ENCODE measurements at places on chromosomes 1 and 21.

- DNase-seq: peak; percentile 12
These were observed at the start of gene FOXD3 for GRCh38 chr1:63322114-63322943. Gene FOXD3 (plus strand): TSS chr1:63322567. CDS start chr1:63323059, 492 bp downstream.

DNA sequence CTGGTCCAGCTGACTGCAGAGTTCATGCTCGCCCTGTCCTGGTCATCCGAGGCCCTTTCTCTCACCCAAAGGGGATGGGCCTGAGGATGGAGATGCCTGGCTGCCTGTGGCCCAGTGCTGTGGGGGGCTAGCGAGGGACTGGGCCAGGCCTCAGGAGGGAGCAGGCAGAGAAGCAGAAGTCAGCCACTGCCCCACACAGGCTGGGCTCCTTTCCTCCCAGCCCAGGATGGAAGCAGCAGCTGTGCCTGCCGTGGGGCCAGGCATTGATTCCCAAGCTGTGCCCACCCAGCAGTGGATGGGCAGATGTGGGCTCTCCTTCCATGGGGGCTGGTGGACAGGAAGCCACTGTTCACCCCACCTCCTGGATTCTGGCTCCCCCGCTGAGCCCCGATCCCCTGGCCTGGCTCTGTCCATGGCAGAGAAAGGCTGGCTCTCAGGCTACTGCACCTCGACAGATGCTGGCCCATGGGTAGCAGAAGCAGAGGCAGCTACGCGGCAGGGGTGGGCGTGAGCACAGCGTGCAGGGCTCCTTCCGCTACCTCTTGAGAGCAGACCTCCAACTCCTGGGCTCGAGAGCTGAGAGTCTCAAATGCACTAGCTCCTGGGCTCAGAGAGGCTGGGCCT lies 24.6 kb downstream of the RUNX3 start:
- no peak for DNase-seq

GRCh38 chr21:25557180-25557579 lies 50.1 kb downstream of the MRPL39 start:
- DNase-seq: no peak

DNA sequence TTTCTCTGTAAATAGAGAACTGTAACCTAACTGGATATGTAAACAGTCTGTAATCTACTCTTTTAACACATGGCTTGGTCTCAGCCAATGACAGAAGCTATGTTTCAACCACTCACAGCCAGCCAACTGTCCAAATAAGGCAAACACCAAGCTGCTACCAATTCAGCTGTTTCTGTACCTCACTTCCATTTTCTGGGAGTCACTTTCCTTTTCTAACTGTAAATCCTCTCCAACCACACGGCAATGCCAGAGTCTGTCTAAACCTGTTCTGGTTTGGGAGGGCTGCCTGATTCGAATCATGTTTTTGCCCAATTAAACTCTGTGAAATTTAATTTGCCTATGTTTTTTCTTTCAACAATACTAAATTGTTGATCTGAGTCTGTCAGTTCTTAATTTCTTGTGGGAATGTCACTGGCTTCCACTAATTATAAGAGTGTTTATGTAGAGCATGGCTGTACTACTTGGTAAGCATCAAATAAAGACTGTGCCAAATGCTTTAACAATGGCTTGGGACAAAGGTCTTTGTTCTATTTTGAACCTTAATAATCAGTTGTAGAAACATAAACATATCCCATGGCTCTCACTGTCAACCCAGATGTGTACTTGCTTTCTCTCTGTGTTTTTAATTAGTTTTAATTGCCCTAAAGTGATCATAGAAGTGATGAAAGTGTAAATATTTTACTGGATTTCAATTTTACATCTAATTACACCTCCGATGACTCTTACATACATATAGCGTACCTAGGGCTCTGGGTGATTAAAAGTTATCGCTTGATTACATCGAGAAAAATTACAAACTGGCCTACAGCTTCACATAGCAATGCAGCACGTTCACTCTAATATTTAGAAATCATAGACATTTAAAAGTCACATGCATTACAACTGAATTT lies 1144.6 kb upstream of the TMPRSS15 start:
- no peak for DNase-seq

GRCh38 chr21:31927689-31928353 lies 55.0 kb downstream of the HUNK start:
- DNase-seq: no peak

GRCh38 chr1:69073176-69073575 lies 494.5 kb upstream of the LRRC7 start:
- DNase-seq: no peak

DNA sequence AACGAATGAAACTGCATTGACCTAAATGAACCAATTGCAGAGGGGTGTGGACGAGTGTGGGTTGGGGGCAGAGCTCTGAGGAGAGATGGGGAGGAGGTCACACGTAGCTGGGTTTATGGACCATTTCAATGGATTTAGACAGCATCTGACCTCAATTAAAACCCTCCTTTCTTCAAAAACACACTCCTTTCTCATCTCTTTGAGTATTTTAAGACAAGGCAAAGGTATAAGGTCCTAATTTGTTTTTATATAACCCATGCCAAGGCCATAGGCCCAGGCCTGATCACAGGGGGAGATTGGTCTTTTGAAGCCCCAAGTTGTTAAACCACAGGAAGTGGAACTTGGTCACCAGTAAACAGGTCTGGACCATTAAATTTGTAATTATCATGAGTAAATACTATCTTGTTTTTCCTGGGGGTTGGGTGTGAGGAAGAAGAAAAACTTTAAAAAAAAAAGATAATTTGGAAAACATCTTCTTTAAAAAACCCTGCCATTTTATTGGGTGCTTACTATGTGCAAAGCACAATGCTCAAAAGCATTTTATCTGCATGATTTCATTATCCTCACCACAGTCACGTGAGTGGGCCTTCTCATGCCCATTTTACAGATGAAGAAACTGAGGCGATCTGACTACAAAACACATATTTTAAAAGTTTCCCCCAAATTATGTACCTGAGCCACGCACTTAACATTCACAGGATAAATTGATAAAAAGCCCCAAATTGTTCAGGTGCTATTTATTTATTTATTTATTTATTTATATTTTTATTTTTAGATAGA lies 8.9 kb upstream of the INAVA start:
- DNase-seq: no peak

DNA sequence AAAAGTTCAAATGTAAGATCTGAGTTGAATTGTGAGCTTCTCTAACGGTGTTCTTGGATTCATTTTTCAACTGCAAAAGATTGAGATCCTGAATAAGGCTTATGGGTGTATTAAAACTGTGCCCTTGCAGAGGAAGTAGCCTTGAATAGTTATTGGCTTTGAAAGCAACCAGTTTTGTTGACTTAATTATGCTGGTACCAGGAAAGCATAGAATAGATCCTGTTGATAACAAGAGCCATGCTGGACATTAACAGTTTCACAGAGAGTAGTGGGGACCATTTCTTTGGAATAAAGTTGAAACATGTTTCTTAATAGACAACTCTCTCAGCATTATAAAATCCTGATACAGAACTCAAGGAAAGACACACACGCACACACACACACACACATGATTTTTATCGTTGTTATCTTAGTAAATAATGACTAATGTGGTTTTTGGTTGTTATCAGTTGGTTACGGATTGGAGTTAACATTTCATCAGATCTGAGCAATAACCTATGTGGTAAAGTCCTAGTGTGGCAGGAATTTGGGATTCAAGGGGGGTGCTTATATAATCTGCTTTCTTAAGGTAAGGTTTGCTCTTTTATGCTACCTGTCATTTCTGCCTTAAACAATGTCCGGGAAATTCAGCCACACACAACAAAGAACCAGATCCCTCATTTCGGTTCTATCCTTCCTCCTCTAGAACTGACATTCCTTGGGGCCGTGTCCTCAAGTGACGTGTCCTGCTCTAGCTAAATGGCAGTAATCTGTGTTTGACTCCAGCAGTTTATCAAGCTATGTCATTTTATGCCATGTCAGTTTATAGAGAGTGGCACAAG lies 330.9 kb downstream of the CHRM3 start:
- DNase-seq: peak; percentile 52

DNA sequence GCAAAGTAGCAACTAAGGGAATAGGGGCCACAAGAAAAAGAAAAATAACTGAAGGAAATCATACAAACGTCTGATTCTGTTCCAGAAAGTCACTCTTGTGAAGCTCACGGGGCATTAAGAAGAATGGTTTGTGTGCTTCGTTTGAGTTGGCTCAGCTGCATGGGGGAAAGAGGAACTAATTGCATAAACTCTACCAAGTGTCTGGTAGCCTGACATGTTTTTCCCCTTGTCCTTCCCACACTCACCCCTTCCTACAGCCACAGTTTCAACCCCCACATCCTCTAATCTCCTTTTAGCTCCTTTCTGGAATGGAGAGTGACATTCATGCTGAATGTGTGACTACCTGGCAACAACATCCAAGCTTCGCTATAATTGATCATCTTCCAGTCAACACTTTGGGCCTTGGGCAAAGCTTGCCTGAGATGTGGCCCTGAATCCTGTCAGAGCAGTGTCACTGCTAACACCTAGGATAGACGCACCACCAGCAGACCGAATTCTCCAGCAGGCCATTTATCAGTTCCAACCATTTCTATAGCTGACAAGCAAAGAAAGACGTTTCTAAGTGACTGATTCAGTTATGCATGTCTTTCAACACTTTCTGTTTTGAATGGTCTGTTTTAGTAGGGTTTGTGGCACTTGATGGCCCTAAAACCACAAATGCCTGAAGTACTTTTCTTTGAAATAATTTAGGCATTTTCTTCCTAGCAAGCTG lies 439.6 kb downstream of the TTLL7 start:
- DNase-seq: no peak

GRCh38 chr1:203632941-203633340 lies 6.3 kb downstream of the ATP2B4 start:
- no peak for DNase-seq

Data from HFFc6 (cell line).